Memory B cell (primary cell): ENCODE measurements at places on chromosomes 6 and 20.

GRCh38 chr6:36766399-36766945, 68.8 kb downstream of the RAB44 start:
- DNase-seq, result no peak

GRCh38 chr6:113010196-113010989, 663.3 kb downstream of the RFPL4B start:
- DNase-seq, result no peak

GRCh38 chr6:44621846-44622245, 234.3 kb downstream of the CDC5L start:
- no peak for DNase-seq

- DNase-seq, result no peak
Measured at GRCh38 chr20:60024245-60024644, 66.0 kb downstream of the CDH26 start.

DNA sequence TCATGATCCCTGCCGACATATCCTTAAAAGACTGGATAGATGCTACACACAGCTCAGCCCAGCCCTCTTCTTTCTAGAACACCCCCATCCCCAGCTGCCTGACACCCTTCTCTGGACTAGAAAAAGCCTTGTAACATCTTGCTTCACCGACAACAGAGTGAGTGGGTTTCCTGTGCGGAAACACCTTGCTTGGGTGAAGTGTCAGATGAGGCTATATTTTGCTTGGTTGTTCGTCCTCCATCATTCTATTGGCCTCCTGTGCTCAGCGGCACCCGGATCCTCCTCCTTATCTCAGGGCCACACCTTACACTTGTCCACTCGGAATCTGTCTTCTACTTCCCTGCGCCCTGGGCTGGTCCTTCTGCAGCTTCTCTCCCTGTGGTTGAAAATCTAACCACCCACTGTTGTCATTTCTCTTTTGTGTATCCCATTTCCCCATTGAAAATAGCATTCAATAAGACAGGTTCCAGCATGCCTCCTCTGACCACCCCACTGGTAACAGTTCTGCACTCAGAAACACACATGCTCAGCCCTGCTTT, 101.3 kb upstream of the MLN start:
- no peak for DNase-seq

- no peak for DNase-seq
Measured at GRCh38 chr20:35888657-35889056, 65.6 kb downstream of the SCAND1 start.

GRCh38 chr6:28974505-28974904, 30.6 kb downstream of the ZNF311 start:
- DNase-seq, result no peak

DNA sequence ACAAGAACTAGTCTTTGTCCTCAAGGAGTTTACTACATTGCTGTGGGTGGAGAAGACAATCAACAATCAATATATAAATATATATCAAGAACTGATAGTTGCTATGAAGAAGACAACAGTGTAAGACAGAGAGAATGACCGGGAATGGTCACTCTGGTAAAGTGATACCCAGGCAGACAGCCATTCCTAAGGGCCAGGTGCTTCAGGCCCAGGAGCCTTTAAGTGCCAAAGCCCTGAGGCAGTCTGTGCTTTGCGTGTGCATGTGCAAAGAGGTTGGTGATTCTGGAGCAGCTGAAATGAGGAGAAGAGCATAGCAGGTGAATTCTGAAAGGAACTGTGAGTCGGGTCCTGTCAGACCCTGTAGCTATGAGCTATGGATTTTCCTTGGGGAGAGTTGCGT, 154.2 kb downstream of the DOK5 start:
- no peak for DNase-seq

DNA sequence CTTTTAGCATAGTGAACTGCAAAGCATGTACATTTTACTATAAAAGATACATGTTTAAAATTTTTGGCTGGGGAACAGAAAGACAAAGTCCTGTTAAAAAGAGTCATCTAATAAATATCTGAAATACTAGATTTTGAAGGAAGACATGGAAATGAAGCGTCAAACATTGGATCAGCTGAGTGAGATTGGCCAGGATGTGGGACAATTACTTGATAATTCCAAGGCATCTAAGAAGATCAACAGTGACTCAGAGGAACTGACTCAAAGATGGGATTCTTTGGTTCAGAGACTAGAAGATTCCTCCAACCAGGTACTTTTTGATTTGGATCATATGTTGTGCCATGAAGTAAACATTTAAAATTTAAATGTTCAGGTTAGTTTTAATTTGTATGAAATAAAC, 162.3 kb downstream of the UTRN start:
- no peak for DNase-seq

DNA sequence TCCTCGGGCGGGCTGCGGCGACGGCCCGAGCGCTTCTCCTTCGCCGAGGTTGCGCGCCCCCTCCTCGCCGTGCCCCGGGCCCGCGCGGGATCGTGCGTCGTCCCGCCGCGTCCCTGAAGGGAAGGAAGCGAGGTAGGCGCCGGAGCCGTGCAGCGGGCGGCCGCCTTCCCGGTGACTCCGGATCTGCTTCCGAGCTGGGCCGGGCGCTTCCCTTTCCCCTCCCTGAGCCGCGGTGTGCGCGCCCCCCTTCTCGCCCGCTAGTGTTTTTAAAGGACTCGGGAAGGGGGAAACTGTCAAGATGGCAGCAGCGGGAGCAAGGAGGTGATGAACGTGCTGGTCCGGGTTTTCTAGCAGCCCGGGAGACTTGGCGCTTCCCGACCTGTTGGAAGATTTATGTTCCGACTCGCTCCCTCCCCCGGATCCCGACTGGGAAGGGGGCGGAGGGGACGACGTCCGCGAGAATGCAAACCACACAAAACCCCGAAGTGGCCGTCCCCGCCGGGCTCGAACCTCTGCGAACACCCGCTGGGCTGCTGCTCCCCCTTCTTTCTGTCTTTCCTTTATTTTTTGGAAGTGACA, 744 bp upstream of the FOXO3 start:
- DNase-seq, result no peak

- DNase-seq, result no peak
Measured at GRCh38 chr6:150534553-150534952, 65.1 kb upstream of the PLEKHG1 start.

DNA sequence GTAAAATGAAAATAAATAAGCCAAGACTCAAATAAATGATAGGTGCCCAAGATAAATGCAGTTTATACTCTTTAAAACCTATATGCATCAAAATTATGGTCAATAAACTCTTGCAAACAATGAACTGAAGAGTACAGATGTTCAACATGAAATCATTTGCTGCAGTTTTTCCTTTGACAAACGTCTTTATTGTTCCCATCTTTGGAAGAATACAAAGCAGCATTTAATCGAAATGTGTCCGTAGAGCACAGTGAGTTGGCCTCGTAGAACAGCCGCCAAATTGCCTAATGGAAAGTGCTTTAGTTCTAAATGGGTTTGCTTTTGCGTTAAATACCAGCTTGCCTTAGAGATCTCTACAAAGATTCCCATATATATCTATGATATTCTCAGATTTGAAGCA, 447.4 kb downstream of the PKHD1 start:
- no peak for DNase-seq
